ENCODE measurements at places on chromosomes 5 and 9.

DNA sequence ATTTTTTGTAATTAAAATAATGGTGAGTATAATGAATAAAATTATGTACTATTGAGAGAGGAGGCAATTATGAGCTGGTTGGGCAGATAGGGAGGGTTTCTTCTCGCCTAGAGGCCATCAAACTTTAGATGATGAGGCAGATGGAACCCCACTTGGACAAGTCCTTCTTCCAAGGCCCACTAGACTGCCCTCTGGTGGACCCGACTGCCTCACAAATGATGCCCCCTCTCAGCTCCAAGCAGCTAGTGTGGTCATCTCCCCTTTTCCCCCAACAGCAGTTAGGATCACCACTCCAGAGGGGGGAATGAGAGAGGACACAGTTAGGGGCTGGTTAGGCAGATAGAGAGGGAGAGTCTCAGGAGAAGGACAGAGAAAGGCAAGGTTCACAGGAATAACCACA is 348.0 kb upstream of the CDH18 start:
- DNase-seq = no peak

GRCh38 chr9:105126226-105126625 is 118.2 kb upstream of the SLC44A1 start:
- DNase-seq = peak; percentile 35

DNA sequence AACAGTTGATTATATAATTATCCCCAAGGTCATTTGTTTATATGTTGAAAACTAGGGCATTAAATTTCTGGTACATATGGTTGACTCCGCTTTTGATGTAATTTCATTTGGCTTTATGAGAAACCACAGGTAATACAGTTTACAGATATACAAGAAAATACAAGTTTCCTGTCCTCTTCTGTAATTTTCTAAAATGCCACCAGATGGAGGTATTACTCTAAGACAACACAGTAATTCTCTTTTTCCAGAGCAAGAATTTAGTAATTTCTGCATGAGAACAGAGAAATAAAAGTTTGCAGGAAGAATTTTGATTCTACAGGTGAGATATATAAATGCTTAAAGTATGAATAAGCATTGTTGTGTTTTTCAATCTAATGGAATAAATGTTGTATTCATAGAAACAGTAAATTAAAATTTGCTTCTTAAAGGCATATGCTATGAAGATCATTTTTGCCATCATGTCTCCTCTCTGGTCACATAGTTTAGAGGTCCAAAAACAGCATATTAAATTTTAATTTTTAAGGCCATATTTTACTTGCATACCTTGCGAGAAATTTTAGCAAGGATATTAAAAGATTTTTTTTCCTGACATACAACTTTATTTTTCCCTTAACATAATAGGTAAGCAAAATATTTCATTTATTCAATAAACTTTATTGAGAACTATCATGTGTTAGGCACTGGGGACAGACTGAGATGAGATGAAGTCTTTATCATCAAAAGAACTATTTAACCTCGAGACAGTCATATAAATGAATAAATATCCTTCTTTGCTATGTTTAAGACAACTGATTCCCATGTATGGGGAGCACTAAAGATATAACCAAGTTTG is 22.7 kb downstream of the CHD1 start:
- DNase-seq = peak; percentile 45

- peak; percentile 29 for DNase-seq
Observed at GRCh38 chr5:23314827-23315226, 192.6 kb upstream of the PRDM9 start.

DNA sequence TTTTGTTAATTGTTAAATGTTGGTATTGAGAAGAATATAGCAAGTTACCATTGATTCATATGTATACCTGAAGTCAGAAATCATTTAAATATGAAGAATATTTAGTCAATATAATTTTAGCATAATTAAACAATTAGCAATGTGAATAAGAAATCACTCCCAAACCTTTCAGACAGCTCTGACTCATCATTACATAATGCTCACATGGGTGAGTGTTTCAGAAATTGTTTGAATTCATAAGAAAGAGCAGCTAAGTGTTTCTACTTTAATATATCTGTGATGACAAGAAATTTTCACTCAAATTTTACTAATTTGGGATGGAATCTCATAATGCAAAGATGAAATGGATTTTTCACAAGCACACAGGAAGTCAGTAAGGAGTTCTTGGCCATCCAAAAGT is 42.0 kb upstream of the CDC42SE2 start:
- peak; percentile 36 for DNase-seq

- no peak for DNase-seq
Observed at GRCh38 chr5:131279204-131279603, 15.4 kb downstream of the CDC42SE2 start.

DNA sequence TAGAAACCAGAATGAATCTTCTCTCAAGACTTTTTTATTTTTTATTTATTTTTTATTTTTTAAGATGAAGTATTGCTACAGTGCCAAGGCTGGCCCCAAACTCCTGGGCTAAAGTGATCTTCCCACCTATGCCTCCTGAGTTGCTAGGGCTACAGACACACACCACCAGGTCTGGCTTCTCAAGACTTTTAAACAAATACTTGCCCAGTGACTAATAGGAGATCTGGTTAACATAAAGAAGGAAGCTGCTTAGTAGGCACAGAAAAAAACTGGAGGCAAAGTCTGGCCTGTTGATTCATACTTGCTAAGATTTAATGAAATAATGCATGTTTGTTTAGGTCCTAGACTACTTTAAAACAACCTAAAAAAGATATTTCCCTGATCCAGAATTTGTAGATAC is 43.8 kb downstream of the SLC38A9 start:
- DNase-seq = peak; percentile 95
